ENCODE measurements at places on chromosomes 4 and X.

DNA sequence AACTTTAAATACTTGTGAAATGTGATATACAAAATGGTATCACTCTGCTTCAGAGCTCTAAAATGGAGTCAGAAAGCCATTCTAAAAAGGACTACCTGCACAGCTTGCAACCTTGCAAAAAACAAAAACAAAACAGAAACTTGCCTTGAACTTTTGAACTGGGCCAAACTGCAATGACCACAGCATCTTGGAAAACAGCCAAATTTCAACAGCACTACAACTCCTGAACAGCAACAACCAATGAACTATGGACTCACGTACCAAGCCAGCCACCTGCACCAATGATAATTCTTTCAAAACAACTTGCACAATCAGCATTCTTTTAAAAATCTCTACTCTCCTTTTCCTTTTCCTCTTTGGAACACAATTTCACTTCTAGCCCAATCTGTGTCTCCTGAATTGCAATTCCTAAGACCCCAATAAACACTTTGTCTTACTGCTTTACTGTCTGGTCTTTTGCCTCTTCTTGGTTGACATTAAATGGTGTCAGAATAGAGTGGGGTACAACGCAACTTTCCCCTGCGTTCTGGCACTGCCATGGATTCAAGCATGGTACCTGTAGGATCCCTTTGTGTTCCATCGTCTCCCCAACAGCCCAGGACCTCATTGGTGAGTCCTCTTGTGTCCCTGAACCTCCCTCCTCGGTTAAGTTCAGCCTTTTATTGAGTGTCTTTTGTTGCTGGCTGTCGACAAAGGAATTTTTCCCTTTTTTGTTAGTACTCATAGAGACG, 35.7 kb upstream of the FMR1 start:
- DNase-seq: no peak

GRCh38 chrX:118724365-118724764, 3.0 kb upstream of the IL13RA1 start:
- DNase-seq: no peak

DNA sequence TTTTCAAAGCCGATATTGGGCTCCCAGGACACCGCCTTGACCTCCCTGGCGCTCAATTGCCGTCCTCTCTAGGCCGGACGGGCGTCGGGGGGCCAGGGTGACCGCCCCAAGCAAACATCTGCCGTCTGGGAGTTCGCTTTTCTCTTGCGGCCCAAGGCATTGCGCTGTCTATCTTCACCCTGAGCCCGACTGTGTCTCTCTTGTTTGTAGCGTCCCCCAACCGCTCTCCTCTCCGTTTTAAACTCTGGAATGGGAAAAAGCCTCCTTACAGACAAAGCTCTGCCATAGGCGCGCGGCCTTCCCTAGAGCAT, 551 bp upstream of the ARX start:
- DNase-seq: no peak

DNA sequence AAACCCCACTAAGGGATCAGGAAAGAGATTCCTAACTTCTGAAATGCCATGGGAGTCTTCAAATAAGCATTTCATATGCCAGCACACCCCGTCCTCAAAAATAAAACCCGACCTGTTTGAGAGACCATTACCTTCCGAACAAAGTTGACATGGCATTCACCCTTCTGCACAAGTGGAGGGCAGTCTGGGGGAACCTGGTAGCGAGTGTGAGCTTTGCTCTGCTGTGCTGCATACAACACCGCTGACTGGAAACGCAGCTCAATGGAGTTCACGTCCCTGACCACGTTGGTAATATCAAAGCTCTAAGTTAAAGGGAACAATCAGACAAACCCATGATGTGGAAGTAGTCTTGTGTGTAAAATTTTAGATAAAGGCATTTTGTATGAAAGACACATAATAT, 38.0 kb downstream of the MANBA start:
- no peak for DNase-seq

DNA sequence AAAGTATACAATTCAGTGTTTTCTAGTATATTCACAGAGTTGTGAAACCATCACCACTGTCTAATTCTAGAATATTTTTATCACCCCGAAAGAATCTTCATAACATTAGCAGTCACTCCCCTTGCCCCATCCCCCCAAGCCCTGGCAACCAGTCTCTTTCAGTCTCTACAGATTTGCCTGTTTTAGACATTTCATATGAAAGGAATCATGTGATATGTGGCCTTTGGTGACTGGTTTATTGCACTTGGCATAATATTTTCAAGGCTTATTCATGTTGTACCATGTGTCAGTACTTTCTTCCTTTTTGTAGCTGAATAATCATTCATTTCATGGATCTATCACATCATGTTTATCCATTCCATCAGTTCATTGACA, 371.7 kb downstream of the AFF2 start:
- DNase-seq: no peak

DNA sequence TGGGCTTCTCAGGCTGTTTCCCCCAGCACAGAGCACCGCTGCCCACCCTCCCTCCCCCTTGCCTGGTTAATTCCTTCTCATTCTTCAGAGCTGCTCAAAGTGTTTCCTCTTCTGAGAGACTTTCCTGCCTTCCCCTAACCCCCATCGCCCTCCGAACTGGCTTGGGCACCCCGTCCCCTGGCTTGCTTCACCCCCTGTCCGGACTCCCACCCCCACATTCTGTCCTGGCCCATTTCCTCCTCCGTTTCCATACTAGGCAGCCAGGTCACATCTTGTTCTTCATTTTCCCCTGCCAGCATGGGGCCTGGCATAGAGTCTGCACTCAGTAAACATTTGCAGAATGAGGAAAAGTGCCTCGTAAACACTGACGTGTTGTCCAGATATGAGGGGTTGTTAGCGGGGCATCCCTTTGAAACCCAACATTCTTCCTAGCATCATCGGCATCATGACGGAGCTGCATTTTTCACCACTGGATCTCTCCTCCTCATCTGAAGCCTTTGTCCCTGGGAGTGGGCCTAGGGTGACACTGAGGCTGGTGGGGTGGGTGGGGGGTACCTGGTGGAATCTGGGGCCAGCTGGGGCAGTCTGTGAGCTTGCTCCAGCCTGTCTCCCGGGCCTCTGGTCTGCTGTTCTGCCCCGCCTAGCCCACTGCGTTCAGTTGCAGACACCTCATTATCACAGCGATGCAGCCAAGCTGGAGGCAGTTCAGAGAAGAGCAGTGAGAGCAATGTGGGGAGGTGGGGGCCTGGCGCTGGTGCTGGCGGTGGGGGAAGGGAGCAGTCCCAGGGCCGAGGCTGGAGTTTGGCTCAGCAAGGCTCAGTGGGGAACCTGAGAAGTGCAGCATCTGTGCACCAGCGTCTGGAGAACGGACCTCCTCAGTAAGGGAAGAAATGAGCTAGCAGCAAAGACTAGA, 149.4 kb upstream of the PJA1 start:
- DNase-seq: peak; percentile 9

DNA sequence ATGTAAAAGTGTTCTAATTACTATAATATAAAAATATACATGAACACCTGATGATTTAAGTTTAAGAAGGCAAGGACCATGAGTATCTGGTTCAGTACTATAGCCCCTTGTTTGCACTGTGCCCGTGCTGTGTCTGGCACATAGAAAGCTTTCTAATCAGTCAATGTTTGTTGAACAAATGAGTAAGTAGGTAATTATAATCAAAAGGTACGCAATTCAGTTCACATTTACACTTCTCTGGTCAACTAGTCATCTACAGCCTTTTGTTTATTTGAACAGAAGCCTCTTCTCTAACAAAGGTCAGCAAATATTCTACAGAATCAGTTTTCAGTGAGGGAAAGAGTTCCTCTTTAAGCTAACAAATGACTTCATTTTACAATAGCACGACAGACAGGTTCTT, 523.3 kb downstream of the SMARCA1 start:
- no peak for DNase-seq

- DNase-seq: no peak
These were observed 2.4 kb upstream of the SH3KBP1 start for GRCh38 chrX:19889582-19890342.

- no peak for DNase-seq
These were observed 4.0 kb downstream of the LAP3 start for GRCh38 chr4:17580969-17581368.

GRCh38 chr4:138816875-138817274, 198.7 kb upstream of the NOCT start:
- DNase-seq: no peak

- no peak for DNase-seq
These were observed at the start of gene NDNF for GRCh38 chr4:121072224-121073003. Gene NDNF (minus strand): TSS chr4:121072535. CDS start chr4:121045837, 26,698 bp downstream.

- DNase-seq: no peak
These were observed 52.0 kb upstream of the ATOH1 start for GRCh38 chr4:93776386-93777080.

DNA sequence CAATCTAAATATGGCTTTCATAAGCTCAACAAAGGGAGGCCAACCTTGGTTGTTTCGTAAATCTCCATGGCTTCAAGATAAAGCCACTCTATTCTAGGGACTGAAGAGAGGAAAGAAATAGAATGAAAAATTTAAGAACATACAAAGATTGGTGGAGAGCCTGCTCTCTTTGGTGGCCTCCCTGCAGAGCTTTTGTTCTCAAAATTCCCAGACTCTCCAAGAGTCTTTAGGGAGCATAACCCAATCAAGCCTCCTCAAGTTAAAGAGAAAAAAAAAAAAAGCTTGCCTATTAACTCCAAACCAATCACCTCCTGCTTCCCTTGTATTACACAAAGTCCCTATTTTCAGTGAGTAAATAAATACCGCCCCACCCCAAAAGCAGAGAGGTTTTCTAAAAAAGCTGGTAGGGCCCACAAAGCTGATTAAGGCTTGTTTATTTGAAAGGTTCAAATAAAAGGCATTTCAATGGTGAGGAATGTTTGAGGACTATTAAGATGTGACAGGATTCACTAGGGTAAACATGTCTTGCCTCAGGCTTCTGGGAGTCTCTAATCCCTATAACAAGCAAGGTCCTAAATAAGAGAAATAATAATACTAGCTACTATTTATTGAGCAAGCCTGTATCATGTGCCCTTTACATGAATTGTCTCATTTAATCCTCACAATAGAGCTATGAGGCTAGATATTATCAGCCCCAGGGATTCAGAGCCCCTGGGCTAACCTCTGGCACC, 71.6 kb downstream of the GPC3 start:
- DNase-seq: no peak

- DNase-seq: no peak
These were observed 115.9 kb downstream of the GPAT3 start for GRCh38 chr4:83651846-83652245.

DNA sequence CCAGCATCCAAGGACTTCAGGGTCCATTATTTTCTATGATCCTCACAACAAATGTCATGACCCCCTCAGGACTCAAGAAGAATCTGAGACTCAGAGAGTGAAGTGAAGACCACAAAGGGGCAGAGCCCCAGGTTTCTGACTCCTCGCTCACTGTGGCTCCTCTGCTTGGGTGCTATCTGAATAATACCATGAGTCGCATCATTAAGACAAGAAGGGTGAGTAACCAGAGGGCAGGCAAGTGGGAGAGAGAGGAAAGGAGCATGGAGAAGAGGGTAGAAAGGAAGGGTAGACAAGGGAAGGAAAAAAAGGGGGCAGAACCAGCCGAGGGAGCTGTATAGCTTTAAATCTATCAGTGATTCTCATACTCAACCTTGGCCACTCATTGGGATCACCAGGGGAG, 15.5 kb upstream of the HSD17B10 start:
- no peak for DNase-seq

DNA sequence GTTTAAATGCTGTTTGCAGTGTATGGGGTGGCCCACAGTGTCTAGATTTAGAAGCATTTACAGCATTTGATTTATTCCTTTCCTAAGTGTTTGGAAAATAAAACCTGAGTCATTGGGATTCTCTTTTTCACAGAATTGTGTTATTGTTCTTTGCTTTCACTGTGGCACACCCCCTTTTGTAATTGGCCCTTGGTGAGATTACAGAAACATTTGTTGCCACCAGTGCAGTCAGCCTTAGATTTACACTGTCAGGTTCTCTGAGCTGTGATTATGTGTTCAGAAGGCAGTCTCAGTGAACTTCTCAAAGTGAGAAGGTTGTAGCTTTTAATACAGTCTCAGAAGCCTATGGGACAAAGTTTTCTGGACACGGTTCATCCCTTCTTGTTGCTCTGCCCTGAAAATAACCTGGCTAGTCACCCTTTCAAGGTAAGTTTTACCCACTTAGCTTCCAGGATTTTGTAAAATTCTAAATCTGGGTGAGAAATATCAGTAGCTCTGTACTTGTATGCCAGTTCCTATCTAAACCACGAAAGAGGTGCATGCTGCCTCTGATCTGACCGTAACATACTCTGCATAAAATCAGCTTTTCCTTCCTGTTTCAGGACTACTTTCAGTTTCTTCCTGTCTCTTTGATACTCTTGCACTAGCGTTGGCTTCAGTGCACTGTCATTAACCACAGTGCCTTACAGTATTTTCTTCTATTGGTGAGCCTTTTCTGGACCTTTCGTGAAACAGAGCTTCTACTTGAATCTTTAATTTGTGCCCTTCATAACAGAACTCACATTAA, 12.6 kb downstream of the RUFY3 start:
- peak; percentile 36 for DNase-seq

DNA sequence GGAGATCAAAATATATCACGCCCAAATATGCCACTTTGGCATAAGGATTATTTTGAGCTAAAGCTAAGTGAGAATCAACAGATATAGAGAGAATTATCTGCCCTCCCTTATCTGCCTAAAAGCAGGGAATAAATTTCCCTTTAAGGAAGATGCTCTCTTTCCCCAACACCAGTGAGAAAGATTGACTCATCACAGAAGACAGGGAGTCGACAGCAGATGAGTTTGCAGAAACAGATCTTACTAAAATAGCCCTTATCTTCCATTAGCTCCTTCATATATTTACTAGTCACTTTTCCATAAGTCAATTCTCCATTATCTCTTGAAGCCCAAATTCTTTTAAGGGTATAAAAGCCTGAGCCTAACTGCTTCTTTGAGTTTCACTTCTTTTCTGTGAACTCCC, 156.6 kb downstream of the CAMK2D start:
- no peak for DNase-seq

GRCh38 chr4:16337936-16338335, 111.7 kb upstream of the TAPT1 start:
- DNase-seq: no peak

DNA sequence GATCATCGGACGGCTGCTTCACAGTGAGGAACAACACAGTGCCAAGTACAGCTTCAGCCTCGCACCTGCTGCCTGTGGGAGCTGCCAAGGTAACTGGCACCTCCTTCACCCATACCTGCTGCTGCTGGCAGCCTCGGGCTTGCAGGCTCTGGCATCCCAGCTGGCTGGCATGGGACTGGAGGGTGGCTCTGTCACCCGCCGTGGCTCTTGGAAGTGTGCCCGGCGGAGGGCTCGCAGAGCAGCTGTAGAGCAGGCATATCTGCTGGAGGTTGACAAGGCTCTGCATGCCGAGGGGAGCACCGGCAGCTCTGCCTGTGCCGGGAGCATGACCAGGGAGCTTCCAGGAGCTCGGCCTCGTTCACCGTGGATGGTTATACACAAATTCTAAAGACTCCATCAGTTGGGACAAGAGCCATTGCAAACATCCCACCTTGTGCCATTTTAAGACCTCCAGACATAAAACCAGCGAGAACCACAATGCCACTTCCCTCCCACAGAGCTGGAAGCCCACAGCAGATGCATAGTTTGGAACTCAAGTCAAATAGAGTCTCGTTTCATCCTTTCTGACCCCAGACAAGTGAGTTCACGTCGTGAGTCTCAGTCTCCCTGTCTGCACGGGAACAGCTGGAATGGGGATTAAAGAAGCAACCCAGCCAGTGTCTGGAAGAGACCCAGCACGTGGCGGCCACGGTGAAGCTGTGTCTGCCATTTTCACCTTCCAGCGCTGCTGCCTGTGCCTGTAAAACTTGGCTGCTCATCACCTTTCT, 84.3 kb upstream of the PSAPL1 start:
- DNase-seq: no peak

GRCh38 chrX:108772549-108772948, 36.2 kb upstream of the IRS4 start:
- DNase-seq: no peak
